ENCODE measurements at places on chromosomes 1 and 21.
A peak's percentile ranks its signal among the peaks of the same experiment; 100 is the strongest.

GRCh38 chr1:174262349-174263241 is 103.3 kb downstream of the RABGAP1L start:
- DNase-seq = peak; percentile 81

- peak; percentile 62 for DNase-seq
Observed at GRCh38 chr1:94316836-94317789, 79.7 kb upstream of the ARHGAP29 start.

DNA sequence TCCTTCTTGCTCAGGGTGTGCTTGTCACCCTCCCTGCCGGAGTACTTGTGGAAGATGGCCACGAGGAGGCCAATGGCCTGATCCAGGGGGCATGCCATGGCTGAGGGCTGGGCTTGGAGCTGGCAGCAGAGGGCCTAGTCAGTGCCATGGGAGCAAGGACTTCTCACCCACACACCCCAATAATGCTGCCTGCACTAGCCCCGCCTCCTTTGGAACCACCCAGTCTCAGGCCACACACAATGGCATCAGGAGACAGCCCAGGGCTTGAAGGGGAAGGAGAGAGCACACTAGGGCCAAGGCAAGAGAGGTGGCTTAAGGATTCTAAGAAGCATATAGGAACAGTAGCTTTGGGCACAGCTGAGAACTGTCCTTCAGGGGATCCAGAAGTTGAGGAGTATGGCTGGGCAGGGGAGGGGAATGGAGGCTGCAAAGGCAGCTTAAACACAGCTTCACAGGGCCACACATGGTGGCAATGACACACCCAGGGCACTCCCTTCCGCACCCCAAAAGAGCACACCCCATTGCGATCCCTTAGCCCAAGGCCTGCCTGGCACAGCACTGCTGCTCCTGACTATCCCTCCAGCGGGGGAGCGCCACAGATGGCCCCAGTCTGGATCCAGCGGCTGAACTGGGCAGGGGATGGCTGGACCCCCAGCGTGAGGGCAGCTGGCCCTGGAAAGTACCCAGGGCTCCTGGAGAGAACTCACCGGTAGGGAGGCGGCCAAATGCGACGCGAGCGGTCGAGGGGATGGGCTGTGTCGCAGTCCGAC is at the start of gene S100A6:
TSS of gene S100A6 (minus strand) at position 750 of the 770 bp plus-strand sequence. CDS start at position 98, 652 bp downstream.
- DNase-seq = peak; percentile 63

DNA sequence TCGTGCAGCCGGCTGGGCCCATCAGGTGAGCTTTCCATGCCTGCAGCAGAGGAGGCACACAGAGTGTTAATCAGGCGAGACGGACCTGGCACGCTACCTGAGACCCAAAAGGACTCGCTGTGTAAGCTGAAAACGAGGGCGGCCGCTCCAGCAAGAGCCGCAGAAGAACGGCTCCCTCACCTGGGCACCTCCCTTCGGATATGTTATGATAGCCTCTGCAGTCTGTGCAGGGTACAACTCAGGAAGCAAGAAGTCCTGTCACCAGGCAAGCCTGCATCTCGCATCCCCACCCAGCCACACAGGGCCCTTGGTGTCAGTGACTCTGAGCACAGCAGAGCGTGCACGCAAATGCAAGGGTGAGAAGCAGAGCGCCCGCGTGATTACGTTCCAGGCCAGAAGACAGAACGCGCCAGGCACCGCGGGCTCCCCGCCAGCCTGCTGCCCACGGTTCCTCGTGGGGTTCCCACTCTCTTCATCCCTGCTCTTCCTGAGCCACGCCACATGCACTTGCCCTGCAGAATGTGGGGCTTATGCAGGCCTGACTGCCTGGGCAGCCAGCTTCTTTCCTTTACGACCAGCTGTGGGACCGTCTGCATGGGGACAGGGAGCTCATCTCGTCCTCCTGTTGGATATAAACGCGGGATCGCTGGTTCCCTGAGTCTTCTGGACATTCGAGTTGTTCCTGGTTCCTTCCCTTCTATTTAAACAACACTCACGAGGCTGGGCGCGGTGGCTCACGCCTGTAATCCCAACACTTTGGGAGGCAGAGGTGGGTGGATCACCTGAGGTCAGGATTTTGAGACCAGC is 20.2 kb upstream of the LRRC47 start:
- DNase-seq = no peak

GRCh38 chr1:54475946-54476516 is 69.8 kb upstream of the SSBP3 start:
- no peak for DNase-seq

GRCh38 chr1:92960395-92961130 is 699 bp downstream of the DIPK1A start:
- DNase-seq = peak; percentile 93

Data from adipocyte (in vitro differentiated cells).